EL (cell line): ENCODE measurements at places on chromosomes 2 and 18.
A peak's percentile ranks its signal among the peaks of the same experiment; 100 is the strongest.

GRCh38 chr2:121255358-121255757, 29.6 kb downstream of the TFCP2L1 start:
- DNase-seq: no peak

DNA sequence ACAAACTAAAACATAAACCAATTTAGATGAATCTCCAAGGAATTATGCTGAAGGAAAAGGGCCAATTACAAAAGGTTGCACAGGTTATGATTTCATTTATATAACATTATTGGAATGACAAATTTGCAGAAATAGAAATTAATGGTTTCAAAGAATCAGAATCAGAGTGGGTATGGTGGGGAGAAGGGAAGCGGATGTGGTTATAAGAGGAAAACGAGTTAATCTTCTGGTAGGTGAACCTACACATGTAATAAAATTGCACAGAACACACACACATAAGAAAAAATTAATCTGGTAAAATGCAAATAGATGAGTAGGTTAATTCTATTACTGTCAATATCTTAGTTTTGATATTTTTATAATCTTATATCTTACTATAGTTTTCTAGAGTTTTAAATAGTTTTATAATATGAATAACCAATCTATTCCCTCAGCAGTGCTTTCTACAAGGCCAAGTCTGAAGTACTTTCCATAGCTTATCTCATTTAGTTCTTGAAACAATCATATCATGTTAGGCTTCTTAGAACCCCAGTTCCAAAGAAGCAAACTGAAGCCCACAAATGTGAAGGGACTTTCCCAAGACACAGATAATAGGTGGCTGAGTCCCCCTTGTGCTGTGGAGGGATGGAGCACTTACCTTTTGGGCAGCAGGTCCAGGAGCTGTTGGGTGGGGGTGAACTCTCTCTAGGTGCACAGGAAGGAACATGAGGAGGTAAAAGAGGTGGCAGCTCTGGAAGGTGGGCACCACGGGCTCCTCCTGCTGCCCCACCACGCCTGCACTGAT, 31.5 kb downstream of the ZNF519 start:
- DNase-seq: no peak

- DNase-seq: peak; percentile 76
These were observed 69.5 kb downstream of the ANTXR1 start for GRCh38 chr2:69082430-69082997.

DNA sequence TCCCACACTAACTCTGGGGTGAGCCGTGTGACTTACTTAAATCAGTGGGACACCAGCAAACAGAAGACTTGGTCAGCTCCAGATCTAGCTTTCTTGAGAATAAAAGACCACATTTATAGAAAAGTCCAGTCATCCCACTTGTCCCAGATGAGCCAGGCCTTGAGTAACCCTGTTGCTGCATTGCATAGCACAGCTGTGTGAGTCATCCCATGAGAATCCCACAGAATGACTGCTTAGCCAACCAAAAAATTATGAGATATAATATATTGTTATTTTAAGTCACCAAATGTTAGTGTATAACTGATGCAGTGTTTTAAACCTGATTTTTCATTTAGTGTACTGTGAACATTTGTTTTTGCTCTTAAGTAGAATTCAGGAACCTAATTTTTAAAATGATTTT, 94.2 kb upstream of the FSHR start:
- peak; percentile 90 for DNase-seq

- DNase-seq: peak; percentile 69
These were observed 16.2 kb upstream of the ZNF512 start for GRCh38 chr2:27566628-27567027.

- DNase-seq: no peak
These were observed 61.5 kb upstream of the KLF7 start for GRCh38 chr2:207227062-207227748.

GRCh38 chr2:196160101-196160500, 11.3 kb downstream of the STK17B start:
- peak; percentile 90 for DNase-seq

DNA sequence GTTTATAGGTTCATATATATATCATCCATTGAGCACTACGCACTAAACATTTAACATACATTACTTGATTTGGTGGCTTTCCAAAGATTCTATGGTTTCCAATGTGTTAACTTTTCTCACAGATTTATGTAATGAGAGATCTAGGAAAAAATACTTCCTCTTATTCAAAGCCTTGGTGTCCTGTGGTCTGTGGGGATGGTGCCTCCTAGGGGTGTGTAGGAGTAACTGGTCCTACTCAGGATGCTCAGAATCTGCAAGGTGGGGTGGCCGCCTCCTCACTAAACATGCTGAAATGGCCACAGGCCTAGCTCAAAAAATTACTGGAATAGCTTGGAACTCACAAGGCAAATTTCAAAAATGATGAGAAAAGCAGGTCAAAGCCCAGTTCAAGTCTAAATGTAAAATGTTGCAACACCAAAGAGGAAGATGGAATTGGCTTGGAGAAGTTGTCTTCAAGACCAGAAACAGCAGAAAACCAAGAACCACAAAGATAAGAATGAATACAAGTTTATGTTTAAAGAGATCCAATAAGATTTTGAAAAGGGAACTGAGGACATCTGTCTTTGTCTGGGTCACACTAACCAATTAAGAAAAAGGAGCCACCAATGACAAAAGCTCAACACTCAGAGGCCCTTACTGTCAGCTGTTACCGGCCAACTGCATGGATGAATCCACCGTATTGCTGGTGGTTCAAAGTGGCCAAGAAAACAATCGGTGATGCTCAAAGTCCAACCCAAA, 11.5 kb downstream of the GPR55 start:
- DNase-seq: no peak

GRCh38 chr18:5628512-5629255, 84.9 kb upstream of the EPB41L3 start:
- no peak for DNase-seq

GRCh38 chr18:51134721-51135120, 62.8 kb downstream of the MEX3C start:
- DNase-seq: no peak

DNA sequence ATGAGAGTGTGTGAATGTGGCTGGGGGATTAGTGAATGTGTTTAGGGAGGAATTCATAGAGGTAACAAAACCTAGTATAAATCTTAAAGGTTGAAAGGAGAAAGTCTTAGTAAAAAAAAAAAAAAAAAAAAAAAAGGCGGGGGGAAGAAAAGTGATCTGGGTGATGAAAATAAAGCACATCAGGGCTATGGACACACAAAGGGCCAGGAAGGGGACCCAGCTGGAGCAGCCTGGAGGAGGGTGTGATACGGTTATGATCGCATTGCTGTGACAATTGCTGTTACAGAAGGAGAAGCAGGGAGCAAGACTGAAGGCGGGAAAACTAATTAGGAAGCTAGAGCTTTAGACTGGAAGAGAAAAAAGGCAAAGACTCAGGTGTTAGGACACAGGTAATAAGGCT, 85.4 kb downstream of the DLGAP1 start:
- no peak for DNase-seq

GRCh38 chr18:24923138-24923537, 428.8 kb downstream of the ZNF521 start:
- DNase-seq: no peak

GRCh38 chr2:156480376-156480775, 44.2 kb downstream of the GPD2 start:
- DNase-seq: no peak
